Smooth muscle cell of bladder (primary cell): ENCODE measurements at places on chromosomes 6 and 20. TPM values are rescaled to one million over a fixed set of nuclear protein-coding genes. Genes with fewer than 3 reads are reported as not detected.

Gene C6orf58
- under 0.01 and 0.09 TPM in 2 replicates for total RNA-seq

Gene TRIM31
- not detected in 2 replicates for total RNA-seq

Gene RALY
- total RNA-seq, result 48.7 and 52.6 TPM in 2 replicates

Gene CD109
- 18.6 and 19.4 TPM in 2 replicates for total RNA-seq

Gene ELOVL2
- 3.9 and 18.9 TPM in 2 replicates for total RNA-seq

Gene MACROD2
- total RNA-seq, result 0.14 and 0.55 TPM in 2 replicates

Gene TMX4
- 58.5 and 64.4 TPM in 2 replicates for total RNA-seq
